Vagina (tissue), 2 donors: ENCODE measurements at places on chromosomes 5 and 9.

- no peak for DNase-seq
Measured at GRCh38 chr5:180315762-180316212, 23.9 kb upstream of the MAPK9 start.

- peak; percentile 58 for DNase-seq
Measured at GRCh38 chr5:173495225-173495904, 121.1 kb downstream of the BOD1 start.

GRCh38 chr9:346111-346571 lies 131.5 kb downstream of the DOCK8 start:
- DNase-seq, result no peak

- DNase-seq, result no peak
Measured at GRCh38 chr9:15142878-15143534, 164.0 kb downstream of the TTC39B start.

GRCh38 chr5:135980620-135981019 lies 25.8 kb upstream of the LECT2 start:
- no peak for DNase-seq
